ENCODE measurements at places on chromosomes 5 and 9.
A peak's percentile ranks its signal among the peaks of the same experiment; 100 is the strongest.

DNA sequence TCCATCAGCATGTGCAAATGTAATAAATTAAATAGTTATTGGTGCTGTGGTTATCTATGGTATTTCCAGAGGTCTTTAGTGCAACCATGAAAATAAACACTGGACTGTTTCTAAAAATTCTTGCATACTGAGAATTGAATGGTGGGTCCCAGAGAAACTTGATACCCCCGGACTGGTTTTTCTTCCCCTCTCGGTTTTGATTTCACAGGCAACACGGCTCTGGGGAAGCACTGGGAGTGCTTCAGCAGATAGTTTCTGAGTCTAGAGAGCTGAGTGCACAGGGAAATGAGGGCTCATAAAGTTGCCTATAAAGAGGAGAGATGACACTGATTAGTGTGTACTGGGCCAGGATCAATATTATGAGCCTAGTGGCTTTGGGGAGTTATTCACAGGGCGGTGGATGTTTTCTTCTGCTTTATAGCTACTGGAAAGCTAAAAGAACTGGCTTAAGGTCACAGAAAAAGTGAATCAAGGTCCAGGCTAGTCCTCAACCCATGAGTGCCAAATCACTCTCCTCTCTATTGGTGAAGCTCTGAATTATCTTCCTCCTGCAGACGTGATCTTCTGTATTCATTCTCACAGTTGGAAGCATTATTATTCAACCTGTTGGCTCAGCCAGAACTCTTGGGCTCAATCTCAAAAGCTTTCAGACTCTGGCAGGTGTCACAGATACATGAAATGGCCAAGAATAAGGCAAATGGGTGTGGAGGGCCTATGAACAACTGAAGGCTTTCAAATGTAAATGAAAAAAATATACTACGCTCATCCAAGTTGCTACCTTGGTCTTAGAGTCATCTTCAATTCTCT is 170.2 kb upstream of the HMHB1 start:
- DNase-seq, result no peak

- peak; percentile 76 for DNase-seq
These were observed 1.3 kb downstream of the SEMA5A start for GRCh38 chr5:9544502-9545135.

DNA sequence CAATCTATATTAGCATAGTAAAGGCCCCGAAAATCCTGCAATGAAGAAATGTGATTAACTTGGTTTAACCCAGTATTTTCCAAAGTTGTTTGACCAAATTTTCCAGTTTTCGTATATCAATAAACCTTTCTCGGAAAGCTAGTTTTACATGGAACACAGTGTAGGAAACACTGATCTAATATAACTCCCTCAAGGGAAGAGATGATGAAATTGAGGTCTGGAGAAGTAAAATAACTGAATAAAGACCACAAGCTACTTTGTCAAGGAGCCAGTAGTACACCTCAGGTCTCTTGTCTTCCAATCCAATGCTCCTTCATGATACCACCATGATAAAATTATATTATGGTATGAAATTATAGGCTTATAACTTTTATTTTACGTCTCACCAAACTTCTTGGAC is 118.1 kb upstream of the TARS1 start:
- no peak for DNase-seq

GRCh38 chr9:78015241-78015640 is 16.4 kb downstream of the GNAQ start:
- no peak for DNase-seq

DNA sequence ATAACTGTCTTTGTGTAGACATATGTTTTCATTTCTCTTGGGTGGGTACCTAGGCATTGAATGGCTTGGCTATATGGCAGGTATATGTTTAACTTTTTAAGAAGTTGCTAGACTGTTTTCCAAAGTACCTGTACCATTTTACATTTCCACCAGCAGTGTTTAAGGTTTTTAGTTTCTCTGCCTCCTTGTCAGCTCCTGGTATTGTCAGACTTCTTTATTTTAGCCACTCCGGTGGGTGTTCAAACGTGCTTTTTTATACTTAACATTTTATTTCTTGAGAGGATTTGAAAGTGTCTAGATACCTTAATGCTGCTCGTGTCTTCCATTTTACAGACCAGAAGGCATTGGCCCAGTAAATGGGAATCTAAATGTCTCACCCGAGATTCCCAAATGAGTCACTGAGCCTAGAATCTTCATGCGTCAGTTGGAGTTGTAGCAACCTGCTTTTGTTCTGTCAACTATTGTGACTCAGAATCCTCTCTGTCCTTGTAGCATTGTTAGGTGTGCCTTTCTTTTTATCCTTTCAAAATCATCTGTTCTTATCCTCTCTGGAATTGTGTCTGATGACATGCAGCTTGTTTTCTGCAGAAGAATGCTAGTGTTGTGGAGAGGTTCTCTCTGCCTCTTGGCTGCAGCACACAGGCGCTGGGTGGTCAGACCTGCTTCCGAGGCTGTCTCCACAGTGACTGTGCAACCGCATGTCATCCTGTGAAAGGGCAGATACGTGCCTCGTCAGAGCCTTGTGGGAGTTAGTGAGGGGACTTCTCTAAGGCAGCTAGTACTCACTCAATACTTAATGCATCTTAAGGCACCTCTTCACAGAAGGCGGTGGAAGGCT is 291.8 kb downstream of the AOPEP start:
- peak; percentile 97 for DNase-seq

- DNase-seq, result peak; percentile 99
These were observed 113.8 kb downstream of the MSX2 start for GRCh38 chr5:174837919-174838902.
